ENCODE measurements at places on chromosomes 2 and 18. TPM values are rescaled to one million over a fixed set of nuclear protein-coding genes. Genes with fewer than 3 reads are reported as not detected.

The LDAH gene
- polyA plus RNA-seq, result 39.1 TPM

The ANKRD30B gene
- 0.26 TPM for polyA plus RNA-seq

The SAG gene
- polyA plus RNA-seq, result 0.16 TPM

DNA sequence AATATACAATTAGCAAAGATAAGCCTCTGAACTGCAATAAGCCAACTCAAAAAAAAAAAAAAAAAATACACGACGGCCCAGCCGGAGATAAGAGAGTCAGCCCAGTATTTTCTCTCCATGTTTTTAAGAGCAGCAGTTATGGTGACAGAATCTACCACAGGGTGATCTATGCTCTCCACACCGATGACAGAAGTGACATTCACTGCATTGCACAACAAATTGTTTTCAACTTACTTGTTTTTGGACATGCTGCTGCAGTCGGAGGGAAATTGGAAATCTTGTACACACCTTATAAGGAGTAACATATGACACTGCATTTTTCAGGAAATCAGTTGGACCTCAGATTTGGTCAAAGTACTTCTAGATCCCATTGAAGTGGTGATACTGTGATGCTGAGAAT is 23.3 kb upstream of the APOB start:
- no peak for DNase-seq

DNA sequence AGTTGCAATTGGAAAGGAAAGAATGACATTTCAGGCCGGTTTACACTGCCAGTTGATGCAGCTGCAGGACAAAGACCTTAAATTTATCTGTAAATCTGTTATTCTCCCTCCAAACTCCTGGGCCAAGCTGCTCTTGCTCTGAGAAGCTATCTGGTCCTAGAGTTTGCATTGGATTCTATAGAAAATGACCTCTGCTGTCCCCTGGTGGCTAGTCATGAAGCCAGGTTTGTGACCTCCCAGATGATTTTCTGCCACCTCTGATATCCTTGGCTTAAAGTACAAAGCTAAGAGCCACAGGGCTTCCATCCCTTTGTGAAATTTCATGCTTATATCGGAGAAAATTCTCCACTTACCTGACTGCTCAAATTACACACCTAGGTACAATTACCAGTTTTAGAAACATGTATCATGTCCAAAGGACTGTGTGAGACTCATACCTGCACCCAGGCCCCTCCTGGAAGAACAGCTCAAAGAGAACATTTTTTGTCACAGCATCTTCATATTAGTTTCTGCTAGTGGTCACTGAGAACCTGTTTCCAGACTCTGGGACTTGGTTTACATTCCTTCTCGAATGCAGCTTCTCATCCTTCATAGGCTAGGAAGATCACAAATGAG is 28.9 kb upstream of the IER3IP1 start:
- peak; percentile 19 for DNase-seq

DNA sequence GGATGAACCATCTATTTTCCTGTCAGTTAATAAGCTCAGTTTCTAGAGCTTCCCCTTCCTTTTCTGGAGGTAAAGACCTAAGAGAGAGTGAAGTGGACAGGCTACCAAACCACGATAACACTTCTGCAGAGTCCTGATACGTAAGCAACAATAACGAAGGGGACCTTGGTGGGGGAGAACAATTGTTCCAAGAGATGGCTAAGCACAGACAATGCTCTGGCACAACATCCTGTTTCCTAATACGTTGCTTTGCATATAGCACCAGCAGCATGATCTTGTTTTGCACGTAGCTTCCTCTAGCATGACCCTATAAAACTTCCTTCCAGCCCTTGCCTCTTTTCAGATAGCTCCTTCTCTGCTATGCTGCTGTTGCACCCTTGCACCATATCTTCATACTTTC is 247.3 kb downstream of the RAD51AP2 start:
- DNase-seq, result no peak

- no peak for DNase-seq
Observed at GRCh38 chr2:42297322-42297936, 63.6 kb downstream of the COX7A2L start.

DNA sequence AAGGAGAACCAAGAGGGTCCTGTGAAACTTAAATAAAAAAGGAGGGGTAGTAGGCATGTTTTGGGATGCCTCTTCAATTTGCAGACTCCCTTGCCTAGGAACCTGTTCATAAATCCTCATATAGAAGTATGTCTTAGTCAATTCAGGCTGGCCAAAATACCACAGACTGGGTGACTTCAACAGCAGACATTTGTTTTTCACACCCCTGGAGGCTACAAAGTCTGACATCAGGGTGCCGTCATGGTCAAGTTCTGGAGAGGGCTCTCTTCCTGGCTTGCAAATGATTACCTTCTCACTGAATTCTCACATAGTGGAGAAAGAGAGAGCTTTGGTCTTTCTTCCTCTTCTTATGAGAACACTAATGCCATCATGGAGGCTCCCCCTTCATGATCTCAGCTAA is 4.1 kb upstream of the TCF4 start:
- DNase-seq, result no peak

DNA sequence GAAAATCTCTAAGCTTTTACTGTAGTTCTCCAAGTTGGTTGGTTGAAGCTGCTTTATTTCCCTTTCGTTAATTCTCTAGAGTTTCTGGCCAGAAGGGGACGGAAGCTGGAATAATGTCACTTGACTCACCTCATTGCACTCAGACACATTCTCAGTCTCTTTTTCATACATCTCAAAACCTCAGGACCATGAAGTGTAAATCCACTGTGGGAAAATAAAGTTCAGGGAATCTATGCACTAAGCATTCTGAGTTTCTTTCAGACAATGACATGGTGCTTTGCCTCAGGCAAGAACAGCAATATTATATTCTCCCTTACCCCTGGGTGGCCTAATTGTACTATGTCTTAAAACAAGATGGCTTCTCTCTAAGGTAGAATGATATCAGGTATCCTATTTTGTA is 167.8 kb downstream of the PRPF40A start:
- DNase-seq, result no peak

DNA sequence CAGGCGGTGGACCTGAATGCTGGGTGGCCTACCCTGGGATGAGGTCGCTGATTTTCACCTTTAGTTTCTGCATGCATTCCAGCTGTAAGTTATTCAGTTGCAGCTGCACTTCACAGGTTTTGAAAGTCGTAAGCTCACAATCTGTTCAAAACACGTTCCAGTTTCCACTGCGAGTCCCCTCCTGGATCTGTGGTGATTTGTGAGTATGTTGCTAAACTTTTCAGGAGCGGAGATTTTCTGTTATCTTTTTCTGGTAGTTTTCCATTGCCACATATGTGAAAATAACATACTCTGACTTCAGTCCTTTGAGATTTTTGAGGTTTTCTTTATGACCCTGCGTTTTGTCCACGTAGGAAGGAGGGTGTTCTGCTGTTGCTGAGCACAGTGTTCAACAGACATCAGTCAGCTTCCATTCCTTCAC is 102.1 kb downstream of the SNTG2 start:
- DNase-seq, result peak; percentile 39

DNA sequence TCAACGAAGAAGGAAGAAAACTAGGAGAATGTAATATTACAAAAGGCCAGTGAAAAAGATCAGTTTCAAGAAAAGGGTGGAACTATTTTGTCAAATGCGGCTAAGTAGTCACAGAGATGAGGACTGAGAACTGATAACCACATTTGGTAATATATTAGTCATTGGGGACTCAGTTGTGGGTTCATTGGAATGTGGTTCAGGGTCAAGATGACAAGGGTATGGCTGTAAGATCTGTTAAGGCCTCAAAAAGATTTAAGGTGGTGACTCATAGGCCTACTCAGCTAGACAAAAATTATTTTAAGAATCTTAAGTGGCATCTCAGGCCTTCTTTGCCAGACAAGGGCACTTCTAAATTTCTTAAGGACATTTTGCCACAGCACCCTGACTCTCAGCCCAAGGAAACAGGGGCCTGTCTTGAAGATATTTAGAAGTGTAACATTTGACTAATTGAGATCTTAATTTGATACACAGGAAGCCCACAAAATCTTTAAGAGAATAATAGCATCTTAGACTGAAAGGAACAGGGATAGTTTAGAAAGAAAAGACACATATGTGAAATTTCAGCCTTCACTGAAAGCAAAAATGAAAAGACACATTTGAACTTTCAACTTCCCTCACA is 81.3 kb downstream of the STRADB start:
- DNase-seq, result no peak

DNA sequence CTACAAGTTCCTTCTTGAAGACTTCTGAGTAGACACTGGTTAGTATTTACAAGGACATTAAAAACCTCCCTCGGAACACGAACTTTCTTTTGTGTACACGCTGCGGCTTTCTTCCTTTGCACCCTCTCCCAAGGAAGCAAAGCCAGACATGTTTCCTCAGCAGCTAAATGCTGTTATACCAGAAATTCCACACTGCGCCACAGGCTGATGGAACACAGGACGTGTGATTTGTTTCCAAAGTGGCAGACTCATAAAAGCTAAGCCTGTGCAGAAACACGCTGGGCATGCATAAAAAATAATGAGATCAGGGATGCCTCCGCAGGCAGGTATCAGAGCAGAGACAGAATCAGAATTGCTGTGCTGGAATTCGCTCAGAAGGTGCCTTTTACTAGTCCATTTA is 73.0 kb upstream of the RGPD5 start:
- DNase-seq, result no peak

Measured in right renal cortex interstitium (tissue), 3 donors.